DMS 273 treated with DMSO at 0.1 percent for 48 hours (cell line): ENCODE measurements at places on chromosomes 13 and 19.

- no peak for DNase-seq
These were observed 15.1 kb upstream of the RUBCNL start for GRCh38 chr13:46402178-46402577.

GRCh38 chr13:96238241-96238640 lies 148.3 kb downstream of the HS6ST3 start:
- DNase-seq = no peak

DNA sequence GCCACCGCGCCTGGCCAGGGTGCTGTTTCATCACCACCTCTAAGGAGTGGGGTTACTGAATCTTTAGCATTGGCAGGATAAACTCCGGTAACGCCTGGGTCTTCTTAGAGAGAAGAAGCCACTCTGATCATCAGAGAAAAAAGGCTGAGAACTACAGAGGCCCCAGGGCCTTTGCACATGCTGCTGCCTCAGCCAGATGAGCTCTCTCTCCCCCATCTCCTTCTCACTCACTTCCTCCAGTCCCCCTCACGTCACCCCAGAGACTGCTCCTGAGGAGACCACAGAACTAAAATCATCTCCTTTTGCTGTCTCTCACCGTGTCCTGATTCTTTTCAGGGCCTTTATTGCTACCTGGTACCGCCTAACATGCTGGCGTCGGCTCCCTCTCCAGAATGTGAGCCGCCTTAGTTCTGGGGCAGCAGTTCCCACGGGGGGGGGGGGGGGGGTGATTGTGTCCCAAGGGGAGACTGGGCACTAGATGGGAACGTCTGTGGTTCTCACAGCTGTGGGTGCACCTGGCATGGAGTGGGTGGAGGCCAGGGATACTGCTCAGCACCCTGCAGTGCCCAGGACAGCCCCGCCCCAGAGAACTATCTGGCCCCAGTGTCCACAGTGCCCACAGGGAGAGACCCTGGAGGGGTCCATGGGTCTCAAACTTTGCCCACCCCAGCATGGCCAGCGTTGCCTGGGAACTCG lies 5.1 kb upstream of the DIRAS1 start:
- no peak for DNase-seq

DNA sequence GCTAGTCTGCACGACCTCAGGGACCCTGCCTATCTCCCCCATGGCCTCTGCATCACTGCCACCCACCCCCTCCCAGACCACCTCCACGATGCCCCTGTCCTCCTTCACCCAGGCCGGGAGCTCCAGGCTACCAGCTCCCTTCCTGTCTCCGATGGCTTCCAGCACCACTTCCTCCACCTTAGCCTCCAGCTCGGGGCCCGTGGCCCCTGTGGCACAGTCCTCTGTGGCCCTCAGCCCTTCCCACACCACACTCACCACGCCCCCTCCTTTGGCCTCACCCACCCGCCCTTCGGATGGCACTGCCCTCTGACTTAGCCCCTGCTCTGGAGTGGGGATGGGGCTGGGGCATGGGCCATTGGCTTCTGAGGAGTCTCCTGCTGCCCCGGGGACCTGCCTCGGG lies 7.2 kb downstream of the PALM3 start:
- no peak for DNase-seq

- DNase-seq = no peak
These were observed 12.0 kb downstream of the ZSWIM9 start for GRCh38 chr19:48182434-48182833.
